BE2C (cell line): ENCODE measurements at places on chromosomes 7 and 10.

GRCh38 chr7:69633122-69633831, 35.0 kb downstream of the AUTS2 start:
- DNase-seq, result no peak

- DNase-seq, result no peak
Measured at GRCh38 chr7:40760987-40761386, 626.2 kb downstream of the SUGCT start.

DNA sequence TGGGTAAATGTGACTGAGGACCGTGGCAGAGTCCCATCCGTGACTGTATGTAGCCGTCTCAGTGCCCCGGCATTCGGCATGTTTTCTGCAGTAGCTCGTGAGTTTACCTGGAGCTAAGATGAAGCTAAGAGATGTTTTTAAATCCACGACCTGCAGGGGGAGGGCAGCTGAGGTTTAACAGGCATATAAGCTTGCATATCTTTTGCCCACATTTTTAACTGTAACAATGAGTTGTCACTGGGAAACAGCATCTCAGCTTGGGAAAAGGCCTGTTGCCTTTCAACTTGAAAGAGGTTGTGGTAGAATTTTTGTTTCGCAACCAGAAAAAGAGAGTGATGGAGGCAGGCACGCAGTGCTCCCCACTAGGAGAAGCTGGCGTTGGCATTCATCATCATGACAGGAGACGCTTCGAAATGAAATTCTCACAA, 77.7 kb downstream of the CELF2 start:
- no peak for DNase-seq

- DNase-seq, result no peak
Measured at GRCh38 chr7:44323381-44324203, 1.8 kb downstream of the CAMK2B start.

GRCh38 chr7:132438926-132439325, 137.3 kb downstream of the PLXNA4 start:
- no peak for DNase-seq

DNA sequence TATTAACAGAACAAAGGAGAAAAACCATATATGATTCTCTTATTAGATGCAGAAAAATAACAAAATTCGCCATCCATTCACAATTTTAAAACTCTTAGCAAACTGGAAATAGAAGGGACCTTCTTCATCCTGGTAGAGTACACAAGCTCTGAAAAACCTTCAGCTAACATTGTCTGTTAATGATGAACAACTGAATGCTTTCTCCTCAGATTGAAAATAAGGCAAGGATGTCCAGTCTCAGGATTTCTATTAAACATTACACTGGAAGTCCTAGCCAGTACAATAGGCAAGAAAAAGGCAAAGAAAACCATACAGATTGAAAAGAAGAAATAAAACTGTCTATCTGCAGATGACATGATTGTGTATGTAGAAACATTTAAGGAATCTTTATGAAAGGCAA, 16.0 kb upstream of the CCNY start:
- no peak for DNase-seq

DNA sequence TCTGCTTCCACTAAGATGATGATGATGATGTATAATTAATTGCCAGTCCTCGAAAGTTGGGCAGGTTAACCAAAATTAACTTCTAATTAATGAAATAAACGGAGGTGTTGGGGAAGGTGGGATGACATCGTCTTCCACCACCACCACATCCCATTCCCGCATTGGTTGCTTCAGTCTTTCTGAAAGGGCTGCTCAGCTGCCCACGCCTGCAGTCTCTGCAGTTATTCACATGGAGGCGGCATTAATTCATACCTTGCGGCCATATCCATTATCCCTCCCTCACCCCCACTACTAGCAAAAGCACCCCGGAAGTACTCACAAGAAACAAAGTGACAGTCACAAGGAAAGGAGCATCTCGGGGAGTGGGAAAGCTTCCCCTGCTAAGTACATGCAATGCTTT, 387.9 kb downstream of the DPP6 start:
- no peak for DNase-seq

DNA sequence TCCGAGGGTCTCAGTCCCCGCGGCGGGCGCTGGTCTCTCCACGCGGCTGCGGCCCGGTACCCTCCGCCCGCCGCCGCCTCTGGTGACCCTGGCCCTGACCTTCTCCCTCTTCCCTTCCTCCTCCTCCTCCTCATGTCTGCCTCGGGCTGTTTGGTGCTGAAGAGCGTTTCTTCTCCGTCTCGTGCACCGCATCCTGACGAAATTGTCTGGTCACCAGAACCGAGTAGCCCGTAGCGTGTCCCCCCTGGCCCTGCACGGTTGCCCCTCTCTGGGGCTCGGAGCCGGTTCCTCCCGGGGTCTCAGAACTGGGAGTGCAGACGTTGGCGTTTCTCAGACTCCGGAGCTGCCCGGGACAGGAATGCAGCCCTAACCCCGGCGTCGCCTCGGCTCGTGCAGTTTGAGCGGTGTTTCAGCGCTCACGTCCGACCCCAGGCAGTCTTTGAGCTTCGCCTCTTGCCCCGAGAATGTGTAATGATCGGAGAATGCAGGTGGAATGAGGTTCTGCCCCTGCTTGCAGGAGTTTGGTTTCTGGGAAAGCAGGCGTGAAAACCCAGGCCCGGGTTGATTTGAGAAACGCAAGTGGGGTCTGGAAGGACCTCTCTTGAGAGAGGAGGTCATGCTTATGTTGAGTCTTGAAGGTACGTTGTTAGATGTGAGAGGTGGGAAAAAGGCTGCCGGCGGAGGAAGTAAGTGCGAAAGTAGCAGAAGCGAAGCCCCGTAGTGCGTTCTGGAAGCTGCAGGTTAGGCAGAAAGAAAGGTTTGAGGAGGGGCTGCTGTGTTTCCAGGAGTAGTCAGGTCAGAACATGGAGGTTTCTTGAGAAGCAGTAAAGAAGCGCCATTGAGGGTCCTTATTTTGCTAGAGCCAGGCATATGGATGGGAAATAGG, 743 bp downstream of the RBM17 start:
- peak; percentile 18 for DNase-seq

DNA sequence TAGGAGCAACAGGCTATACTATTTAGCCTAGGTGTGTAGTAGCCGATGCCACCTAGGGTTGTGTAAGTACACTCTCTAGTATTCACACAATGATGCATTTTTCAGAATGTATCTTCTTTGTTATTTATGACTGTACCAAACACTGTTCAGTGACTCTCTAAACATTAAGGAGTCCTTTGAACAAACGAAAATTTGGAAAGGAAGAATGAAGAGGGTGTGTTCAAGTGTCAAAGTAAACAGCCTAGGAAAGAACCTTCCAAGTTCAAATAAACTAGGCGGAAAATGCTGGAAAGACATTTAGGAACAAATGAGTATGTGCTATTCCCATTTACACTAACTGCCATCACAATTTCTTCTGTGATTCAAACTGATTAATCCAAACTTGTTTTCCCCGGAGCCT, 142.4 kb downstream of the CHCHD3 start:
- DNase-seq, result no peak

DNA sequence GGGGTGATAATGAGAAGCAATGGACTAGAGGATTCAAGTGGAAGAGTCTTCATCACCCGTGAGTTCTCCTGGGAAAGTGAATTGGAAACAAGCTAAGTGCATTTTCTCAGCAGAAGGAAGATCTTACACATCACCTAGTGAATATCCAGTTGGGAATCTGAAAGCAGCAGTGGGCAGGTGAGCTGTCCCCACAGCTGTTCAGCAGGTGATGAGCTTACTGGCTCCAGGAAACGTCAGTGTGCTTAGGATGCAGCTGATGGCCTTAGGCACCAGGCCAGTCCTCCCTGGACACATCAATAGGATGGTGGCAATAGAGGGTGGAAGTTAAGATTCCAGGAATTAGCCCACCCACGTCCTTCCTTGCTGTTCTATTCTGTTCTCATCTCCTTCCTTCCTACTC, 66.7 kb downstream of the NOD1 start:
- DNase-seq, result no peak

- no peak for DNase-seq
Measured at GRCh38 chr7:119935418-119936025, 337.5 kb upstream of the KCND2 start.

DNA sequence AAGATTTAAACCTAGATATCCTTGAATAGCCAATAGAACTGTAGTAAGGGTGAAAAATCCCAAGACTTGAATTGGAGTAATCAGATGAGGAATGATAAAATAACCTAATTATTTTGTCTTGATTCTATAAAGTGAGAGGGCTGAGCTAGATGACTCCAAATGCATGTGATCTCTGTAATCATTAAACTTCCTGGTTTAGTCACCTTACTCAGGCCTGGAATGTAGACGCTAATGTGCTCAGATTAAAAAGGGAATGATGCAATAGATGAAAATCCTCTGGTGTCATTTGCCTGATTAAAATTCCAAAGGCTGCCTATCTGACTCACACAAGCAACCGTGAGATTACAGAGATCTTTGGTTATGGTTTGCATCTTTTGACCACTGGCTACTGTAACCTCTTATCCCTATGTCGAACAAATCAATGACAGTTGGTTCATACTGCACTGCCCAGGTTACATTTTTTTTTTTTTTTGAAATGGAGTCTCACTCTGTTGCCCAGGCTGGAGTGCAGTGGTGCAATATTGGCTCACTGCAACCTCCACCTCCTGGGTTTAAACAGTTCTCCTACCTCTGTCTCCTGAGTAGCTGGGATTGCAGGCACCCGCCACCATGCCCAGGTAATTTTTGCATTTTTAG, 2.9 kb upstream of the HKDC1 start:
- DNase-seq, result no peak

- no peak for DNase-seq
Measured at GRCh38 chr10:126842836-126843235, 62.4 kb upstream of the DOCK1 start.

DNA sequence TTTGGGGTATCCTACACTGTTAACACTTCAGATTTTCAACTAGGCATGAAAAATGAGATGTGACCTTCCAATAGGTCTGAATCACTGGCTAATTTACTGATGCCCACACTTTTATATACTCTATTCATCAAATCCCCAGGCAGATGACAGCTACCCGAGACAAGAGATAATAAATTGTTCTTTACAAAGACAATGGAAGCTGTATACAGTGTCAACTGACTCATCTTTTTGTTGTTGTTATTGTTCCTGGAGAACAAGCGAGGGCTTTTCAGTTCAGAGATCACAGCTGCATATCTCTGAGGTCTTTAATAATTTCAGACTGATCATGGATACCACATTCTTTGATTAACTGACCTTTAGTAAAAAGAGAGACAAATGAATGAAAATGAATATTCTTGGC, 228.9 kb downstream of the SDHAF3 start:
- DNase-seq, result no peak

- DNase-seq, result peak; percentile 69
Measured at GRCh38 chr7:94289071-94289470, 105.6 kb upstream of the COL1A2 start.

DNA sequence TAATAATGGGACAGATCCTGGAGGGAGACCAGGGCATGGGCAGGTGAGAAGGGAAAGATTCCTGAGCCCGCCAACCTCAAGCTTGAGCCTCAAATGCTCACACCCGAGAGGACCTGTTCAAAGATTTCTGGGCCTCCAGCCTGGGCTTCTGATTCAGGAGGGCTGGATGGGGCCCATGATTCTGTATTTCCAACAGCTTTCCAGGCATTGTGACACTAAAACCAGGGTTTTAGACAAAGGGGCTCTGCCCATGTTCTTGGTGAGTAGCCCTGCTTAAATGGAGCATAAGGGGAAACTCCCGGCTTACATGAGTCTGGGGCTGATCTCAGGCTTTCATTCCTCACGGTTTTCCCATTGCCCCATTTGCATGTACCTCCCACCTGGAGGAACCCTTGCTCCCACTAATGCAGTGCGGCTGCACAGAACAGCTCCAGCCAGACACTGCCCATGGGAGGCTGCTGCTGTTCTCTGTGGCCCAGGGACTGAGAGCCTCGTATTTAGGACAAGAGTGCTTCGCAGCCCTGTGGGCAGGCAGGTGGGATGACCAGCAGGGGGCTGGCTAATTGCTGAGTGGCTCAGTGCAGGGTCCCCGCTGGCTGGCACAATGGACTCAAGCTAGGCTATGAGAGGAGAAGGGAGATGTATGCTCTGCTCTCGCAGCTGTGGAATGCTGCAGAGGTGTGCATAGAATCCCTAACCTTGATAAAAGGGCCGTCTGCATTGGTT, 135.3 kb upstream of the COBL start:
- DNase-seq, result peak; percentile 34

DNA sequence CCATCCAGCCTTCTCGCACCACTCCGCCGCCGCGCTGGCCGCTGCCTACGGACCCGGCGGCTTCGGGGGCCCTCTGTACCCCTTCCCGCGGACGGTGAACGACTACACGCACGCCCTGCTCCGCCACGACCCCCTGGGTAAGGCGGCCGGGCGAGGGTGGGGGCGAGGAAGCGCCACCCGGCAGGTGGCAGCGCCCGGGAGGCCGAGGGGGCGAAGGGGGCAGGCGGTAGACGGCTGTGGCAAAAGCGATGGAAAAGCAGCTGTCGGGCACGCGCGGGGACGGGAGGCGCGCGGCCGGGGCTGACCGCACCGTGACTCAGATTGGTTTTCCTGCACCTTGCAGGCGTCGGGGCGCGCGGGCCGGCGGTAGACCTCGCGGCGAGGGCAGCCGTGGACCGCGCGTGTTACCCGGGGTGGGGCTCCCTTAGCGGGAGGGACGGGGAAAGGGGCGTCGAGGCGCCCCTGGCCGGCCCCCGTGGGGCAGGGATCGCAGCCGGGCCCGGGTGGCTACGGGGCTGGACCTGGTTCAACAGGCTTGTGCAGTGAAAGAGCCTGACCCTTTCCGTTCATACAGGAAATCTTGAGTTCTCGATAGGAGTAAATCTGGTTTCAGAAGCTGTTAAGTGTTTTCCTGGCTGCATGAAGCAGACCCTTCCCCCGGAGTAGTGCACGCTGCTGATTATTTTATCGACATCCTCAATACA, 608 bp downstream of the HHEX start:
- DNase-seq, result no peak

GRCh38 chr10:5293691-5294550, 70.8 kb upstream of the UCN3 start:
- DNase-seq, result peak; percentile 57

DNA sequence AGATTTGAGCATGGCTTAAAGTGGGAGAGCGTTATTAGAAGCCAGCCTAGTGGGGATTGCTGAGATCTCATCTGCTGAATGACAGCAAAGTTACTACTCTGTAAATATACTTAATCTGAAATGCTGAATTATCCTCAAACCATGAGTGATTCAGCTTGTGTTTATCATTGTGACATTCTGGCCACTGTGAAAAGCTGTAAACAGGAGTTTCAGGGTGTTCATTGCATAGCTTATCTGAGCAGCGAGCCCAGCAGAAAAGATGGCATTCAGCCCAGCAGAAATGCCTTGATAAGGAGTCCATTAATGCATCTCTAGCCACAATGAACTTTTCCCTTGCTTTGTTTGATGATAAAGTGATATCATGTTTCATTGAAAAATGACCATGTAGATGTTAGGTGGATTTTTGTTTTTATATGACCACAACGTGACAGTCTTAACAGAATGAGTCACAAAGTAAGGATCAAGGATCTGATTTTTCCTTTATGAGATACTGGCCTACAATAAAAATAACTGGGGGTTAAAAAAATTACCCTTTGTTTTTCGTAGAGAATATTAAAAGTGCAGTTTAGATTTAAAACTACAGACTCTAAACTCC, 7.8 kb downstream of the TES start:
- DNase-seq, result no peak

- no peak for DNase-seq
Measured at GRCh38 chr10:13994932-13995331, 335.8 kb downstream of the FRMD4A start.
